ENCODE measurements at places on chromosomes 2 and 18.

- no peak for DNase-seq
Measured at GRCh38 chr2:84481702-84482101, 22.6 kb upstream of the SUCLG1 start.

GRCh38 chr2:239195992-239196391 is 204.8 kb downstream of the HDAC4 start:
- no peak for DNase-seq

DNA sequence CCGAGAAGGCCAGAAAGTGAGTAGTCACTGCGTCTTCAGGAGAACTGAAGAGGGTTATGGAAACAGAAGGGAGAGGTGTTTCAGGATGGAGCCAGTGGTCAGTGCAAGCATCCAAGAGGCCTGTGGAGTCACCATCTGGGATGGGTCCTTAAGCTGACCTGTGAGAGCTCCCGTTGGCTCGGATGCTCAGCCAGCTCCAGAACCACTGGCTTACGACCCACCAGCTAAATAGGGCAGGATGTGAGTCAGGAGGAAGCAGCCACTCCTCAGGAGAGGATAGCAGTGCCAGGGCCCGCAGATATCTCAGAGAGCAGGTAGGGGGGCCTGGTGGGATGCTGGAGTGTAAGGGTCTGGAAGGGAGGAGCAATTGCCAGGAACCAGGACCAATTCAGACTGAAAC is 63.1 kb upstream of the B3GNT7 start:
- DNase-seq = no peak

DNA sequence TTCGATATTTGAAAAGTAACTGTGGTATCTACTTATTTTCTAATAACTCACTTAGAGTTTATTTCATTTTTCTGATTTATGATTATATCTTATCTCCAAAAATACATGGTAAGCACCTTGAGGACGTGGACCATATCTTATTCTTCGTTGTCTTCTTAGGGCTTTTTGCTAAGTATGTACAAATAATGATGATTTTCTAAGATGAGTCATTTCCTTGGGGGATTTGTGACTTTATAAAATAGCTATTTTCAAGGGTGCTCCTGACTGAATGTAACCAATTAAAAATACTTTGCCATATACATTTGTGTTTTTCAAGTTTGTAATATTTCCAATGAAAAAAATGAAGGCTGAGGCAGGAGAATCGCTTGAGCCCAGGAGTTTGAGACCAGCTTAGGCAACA is 56.3 kb downstream of the GREB1L start:
- DNase-seq = no peak

DNA sequence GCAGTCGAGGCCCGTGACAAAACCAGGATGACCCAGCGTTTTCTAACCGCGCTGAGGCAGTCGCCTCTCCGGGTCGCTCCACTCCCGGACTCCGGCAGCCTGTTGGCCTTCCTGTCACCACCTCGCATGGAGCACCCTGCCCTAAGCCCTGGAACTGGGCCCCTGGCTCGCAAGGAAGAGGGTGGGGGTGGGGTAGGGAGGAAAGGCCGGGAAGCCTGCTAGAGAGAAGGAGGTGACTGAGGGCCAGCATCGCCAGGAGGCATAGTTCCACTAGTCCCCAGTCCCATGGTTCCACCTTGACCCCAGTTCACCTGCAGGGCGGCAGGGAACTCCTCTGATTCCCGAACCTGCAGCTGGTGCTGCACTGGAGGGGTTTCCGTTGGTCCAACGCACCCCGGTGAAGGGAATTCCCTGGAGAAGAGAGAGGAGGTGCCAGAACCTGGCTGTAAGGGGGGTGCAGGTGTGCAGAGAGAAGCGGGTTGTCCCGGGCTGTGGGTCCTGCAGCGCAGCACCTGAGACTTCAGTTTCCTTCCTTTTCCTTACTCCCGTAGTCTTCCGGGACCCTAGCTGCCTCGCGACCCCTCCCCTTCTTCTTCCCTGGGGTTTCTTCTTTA is 11.8 kb upstream of the EN1 start:
- DNase-seq = no peak

- DNase-seq = no peak
Measured at GRCh38 chr2:38254796-38255195, 122.3 kb downstream of the ATL2 start.

GRCh38 chr2:109126501-109126860 is 2.5 kb upstream of the SH3RF3 start:
- no peak for DNase-seq

GRCh38 chr2:140506606-140507005 is 1624.2 kb downstream of the LRP1B start:
- no peak for DNase-seq

DNA sequence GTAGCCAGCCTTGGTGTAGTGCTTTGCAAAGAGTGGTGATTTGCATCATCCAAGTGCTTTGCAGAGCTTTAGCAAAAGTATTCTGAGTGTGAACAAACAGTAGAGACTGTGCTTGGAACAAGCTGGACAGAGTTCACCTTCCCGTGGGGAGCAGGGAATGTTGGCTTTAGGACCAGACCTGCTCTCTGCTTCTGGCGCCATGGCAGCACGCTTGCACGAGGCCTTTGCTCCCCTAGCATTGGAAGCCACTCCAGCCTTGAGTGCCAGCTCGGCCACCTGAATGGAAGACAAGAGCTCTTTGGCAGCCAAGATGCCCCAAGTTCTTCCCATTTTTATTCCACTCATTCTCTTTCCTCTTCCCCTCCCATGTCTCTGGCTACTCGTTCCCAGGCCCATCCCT is 250.8 kb upstream of the OSR1 start:
- no peak for DNase-seq

DNA sequence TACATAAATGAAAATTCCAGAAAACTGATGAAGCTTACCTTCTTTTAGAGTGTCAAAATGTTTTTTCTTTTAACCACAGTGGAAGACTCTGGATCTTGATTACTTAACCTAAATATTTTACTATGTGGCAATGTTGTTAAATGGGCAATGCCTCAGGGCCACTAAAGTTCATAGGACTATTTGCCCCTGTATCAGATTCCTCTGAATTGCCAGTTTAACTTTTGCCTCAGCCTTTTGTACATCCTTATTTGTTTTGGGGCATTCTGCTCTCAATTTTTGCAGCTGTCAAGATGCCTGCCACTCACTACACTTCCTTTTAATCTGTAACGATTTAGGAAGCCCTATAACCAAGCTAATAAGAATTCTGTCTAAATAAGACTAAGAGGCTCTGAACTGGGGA is 31.7 kb upstream of the SERTAD2 start:
- no peak for DNase-seq

DNA sequence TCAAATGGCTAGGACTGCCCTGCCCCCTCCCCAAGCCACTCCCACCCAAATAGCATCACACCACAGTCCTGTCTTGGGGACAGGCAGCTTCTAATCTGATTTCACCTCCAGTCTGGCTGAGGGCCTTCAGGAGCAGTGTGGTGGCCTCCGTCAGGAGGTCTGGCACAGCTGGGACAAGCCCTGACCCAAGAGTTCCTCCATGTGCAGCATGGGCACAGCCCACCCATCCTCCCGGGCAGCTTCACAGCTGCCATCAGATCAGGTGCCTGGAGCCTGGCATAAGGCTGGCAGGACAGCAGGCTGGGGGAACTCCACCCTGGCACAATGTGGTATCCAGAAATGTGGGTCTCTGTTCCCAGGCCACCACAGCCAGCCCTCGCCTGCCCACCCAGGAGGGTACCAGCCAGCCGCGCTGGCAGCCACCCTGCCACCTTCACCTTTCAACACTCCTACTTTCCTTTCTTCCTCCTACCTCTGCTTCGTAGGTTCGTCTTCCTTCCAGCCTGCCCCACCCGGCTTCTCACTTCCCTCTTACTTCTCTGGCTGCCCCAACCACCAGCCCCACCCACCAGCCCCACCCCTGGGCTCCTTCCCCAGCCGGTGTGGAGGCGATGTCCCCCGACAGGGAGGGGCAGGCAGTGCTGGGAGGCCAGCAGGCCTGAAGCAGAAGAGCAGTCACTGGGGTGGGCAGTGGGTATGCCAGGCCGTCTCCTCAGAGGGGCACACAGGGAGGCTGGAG is at the start of gene CAPG:
CAPG (minus strand) TSS at position 522 of the 739 bp plus-strand sequence. CDS start 8,221 bp downstream, outside the sequence.
- DNase-seq = no peak

- no peak for DNase-seq
Measured at GRCh38 chr18:34128436-34128835, 96.3 kb downstream of the NOL4 start.

GRCh38 chr2:3264010-3264744 is 113.4 kb downstream of the EIPR1 start:
- no peak for DNase-seq

- DNase-seq = no peak
Measured at GRCh38 chr2:127648321-127648720, 2.4 kb downstream of the GPR17 start.

DNA sequence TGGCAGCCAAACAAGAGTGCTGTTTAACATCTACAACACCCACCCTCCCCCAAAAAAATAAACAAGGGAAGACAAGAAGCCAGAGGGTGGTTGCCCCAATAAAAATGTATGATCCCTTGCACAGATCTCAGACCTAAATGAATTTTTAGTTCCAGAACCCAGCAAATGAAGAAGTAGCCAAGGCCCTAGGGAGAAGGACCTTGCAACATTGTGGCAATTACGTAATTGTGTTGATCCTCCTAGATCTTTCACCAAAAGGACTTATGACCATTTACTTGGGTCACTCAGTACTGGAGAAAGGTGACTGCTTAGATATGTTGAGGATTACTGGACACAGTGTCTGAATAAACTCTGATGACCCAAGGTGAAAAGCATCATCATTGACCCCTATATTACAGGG is 1393.8 kb downstream of the LRP1B start:
- DNase-seq = no peak

DNA sequence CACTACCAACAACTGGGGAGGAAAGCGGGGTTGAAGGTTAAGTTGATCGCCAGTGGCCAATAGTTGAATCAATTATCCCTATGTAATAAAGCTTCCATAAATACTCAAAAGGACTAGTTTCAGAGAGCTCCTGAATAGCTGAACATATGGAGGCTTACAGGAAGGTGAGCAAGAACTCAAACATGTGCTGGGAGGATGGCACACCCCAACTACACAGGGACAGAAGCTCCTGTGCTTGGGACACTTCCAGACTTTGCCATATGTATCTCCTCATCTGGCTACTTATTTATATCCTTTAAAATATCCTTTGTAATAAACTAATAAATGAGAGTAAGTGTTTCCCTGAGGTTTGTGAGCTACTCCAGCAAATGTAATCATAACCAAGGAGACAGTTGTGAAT is 115.7 kb downstream of the HNMT start:
- no peak for DNase-seq

- DNase-seq = no peak
Measured at GRCh38 chr2:113036763-113037162, 15.9 kb downstream of the IL36B start.

DNA sequence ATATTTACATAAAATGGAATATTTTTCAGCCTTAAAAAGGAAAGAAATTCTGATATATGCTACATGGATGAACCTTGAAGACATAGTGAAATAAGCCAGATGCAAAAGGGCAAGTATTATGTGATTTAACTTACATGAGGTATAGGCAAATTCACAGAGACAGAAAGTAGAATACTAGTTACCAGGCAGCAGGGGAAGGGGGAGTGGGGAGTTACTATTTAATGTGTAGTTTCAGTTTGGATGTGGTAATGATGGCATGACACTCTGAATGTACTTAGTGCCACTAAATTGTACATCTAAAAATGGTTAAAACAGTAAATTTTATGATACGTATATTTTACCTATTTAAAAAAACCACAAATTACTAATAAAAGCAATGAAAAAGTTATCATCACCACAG is 12.1 kb downstream of the METTL4 start:
- DNase-seq = no peak

DNA sequence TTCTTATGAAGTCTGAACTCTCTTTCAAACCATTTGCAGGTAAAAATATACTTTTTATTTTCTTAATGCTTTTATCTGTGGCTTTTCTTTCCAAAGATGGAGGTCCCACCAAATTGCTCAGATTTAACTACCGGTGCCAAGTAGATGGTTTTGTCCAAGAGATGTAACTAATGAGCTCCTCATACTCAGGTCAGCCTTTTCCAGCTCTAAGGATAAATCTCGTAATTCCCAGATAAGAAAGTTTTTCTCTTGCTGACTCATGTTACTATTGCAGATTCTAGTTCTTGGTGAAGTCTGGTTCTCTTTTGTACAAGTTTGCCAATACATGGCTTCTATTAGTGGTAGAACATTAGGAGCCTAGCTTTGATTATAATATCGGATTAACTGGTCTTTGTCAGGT is 550.8 kb upstream of the ZNF804A start:
- no peak for DNase-seq

DNA sequence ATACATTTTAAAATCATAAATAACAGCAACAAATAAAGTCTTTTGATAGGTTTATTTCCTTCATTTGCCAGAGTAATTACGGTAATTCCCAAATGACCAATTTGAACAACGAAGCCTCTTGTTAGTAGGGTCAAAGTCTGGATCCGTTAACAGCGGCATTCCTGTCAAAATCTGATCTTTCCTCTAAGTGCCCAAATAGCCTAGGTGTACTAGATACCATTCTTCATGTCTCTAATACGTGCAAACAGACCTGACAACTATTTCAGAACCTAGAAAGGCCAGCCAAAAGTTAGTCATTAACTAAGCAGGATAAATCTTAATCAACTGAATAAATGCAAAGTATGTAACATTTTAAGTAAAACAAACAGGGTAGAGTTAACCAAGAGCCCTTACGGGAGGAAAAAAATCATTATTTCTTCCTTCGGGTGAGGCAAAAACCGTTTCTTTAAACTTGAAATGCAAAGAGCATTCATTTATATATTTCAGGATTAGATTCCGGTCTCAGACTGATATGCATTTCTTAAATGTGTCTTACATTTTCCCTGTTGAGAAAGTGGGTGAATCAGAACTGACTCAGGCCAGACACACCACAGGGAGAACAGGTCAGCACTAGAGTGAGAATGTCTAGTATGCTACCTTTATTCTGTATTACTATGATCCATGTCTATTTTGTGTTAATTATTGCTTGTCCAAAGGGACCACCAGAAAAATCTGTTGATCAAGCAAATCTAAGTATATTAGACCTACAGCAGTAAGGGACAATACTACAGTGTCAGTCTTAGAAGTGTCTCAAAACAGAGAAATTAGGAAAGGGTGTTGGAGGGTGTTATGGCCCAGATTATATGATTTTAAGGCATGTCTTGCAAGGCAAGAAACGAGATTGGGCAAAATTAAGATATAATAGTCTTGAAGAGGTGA is 141.5 kb upstream of the NDUFV2 start:
- no peak for DNase-seq

GRCh38 chr2:85248773-85249509 is 78.8 kb downstream of the TGOLN2 start:
- DNase-seq = no peak

DNA sequence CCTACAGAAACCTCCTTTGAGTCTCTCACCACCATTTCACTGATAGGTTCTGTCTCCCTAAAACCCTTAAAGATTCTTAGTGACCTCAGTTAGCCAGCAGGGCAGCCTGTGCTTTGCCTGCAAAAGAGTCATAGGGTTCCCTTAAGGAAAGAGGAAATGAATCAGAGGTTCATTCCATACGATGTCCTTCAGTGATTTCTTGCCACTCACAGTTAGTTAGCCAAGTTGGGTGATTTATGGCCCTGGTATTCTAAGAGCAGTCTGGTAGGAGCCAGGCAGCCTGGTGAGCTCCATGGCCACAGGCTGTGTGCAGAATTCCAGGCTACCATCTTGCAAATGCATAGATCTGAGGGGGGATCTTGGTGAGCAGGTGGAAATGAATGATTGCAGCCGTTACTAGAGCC is 18.7 kb upstream of the CCBE1 start:
- DNase-seq = no peak

GRCh38 chr2:37653805-37654378 is 17.6 kb downstream of the CDC42EP3 start:
- no peak for DNase-seq

- DNase-seq = no peak
Measured at GRCh38 chr2:198930170-198930569, 527.6 kb downstream of the SATB2 start.
